Esophagus squamous epithelium (tissue), 5 donors: ENCODE measurements at places on chromosomes 16 and 17.

GRCh38 chr16:29663016-29663806 lies at the start of gene SPN:
TSS of gene SPN (plus strand) at chr16:29663247. CDS start at chr16:29663729, 482 bp downstream.
- DNase-seq, result no peak

- no peak for DNase-seq
Measured at GRCh38 chr16:22923491-22923890, 109.5 kb downstream of the HS3ST2 start.

GRCh38 chr16:56532714-56533113 lies 12.9 kb upstream of the BBS2 start:
- DNase-seq, result no peak

DNA sequence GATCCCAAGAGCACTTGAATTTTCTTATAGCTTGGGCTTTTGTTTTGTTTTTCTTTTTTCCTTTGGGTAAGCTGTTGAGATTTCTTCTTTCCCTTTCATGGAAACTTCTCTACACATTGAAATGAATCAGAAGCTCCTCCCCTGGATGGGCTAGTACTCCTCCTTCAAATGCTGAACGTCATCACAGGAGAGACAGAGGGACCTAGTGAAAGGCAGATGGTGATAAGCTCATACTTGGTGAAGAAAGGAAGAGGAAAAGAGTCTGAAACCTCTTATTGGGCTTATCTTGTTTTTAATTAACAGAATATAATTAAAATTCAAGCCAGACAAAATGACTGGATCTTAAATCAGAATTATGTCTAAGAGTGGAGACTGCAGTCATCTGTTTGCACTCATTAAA lies 147.3 kb downstream of the SNX11 start:
- no peak for DNase-seq

GRCh38 chr17:45223539-45224528 lies 2.1 kb downstream of the FMNL1 start:
- DNase-seq, result no peak

DNA sequence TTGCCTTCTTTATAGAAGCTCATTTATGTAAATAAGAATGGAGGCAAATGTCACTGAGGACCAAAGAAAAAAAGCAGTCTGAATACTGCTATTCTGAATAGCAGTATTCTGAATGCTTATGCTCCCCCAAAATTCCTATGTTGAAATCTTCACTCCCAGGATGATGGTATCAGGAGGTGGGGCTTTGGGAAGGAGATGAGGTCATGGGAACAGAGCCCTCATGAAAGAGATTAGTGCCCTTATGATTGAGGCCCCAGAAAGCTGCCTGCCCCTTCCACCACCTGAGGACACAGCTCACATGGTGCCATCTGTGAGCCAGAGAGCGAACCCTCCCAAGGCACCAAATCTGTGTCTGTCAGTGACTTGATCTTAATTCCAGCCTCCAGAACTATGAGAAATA lies 28.8 kb downstream of the HEATR6 start:
- no peak for DNase-seq

DNA sequence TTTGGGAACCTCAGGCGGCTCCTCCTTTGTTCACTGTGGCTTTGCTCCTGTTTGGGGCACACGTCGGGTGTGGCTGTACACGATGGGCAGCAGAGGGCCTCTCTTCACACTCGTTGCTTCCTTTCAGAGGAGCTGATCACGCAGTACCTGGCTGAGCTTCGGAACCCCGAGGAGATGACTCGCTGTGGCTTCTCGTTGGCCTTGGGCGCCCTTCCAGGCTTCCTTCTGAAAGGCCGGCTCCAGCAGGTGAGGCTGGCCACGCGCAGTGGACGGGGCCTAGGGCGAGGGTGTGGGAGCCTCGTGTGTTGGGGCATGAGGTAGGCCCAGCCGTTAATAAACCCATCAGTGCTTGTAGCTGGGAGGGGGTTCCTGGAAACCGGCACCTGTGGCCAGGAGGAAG lies 85.0 kb upstream of the ZNF750 start:
- DNase-seq, result no peak

GRCh38 chr16:66479661-66480264 lies 52.7 kb downstream of the BEAN1 start:
- no peak for DNase-seq

GRCh38 chr16:71303938-71304337 lies 14.7 kb upstream of the CMTR2 start:
- no peak for DNase-seq

DNA sequence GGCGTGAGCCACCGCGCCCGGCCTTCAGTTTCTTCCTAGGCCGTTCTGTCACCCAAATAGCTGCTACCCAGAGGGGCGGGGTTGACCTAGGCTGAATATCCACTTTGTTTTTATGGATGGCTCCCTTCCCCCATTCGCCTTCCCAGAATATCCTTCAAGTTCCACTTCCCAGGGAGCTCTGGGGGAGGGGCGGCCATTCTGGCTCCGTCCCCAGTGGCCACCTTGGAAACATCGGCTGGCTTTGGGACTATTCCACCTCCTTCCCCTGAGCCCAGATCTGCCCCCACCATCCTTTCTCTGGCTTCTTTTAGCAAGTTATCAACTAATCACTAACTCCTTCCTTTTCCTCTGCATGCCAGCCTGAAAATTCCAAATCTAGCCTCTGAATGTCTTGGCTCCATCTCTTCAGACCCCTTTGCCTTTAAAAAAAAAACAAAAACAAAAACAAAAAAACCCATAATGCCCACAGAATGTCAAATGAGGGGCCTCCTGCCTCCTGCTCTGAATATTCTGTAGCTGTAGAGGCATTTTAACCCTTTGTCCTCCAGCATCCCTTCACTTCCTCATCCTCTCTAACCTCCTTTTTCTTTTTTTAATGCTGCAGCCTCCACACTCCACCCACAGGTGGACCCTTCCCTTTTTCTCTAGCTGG lies 6.4 kb downstream of the ATP1B2 start:
- no peak for DNase-seq

- DNase-seq, result no peak
Measured at GRCh38 chr17:32276171-32276601, 10.6 kb downstream of the RHBDL3 start.

- DNase-seq, result no peak
Measured at GRCh38 chr17:1091900-1092299, 87.9 kb downstream of the ABR start.

GRCh38 chr16:60748366-60748765 lies 1287.9 kb downstream of the CDH8 start:
- no peak for DNase-seq

DNA sequence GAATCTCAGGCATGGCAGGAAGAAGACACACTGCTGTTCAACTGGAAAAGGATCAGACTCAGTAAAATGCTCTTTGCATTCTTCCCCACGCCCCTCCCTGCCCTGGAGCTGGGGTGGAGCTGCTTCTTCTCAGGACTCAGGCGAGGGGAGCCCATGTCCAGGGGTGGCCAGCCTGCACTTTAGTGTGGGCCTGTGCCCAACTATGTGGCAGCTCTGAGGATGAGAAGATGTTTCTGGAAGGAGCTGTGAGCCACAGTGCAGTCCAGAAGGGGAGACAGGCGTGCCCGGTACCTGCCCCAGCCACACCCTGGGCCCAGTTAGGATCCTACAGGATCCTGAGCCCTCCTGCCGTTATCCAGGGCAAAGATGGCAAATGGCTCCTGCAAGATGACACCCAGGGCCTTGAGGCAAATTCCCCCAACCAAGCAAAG lies 120.3 kb downstream of the ANKRD11 start:
- DNase-seq, result no peak

DNA sequence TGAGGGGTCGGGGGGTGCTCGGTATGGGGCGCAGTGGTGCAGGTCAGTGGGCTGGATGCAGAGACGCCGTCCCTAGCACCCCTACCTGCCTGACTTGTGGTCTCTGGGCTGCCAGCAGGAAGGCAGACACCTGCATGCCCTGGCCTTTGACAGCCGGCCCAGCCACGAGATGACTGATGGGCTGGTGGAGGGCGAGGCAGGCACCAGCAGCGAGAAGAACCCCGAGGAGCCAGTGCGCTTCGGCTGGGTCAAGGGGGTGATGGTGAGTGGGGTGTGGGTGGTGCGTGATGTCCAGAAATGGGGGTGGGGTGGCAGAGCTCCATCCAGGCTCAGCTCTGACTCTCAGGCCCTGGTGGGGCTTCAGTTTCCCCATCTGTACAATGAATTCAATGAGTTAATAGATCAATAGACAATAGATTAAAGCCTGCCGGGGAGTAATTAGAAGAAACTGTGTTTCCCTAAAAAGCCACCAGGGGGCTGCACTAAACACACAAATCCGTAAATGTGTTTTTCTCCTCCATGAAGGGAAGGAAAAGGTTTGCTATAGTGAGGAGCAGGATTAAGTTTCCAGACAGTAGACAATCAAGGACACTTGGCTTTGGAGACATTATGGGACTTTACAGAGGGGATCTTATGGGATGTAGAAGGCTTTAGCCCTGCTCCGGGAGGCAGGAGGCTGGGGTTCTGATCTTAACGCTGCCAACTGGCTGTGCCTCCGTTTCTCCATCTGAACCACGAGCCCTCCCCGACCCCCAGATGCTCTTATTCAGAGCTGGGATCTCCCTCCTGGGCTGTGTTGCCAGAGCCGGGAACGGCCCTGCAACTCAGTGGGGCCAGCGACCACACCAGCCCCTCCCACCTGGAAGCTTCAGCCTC lies 2.2 kb downstream of the SLC12A3 start:
- DNase-seq, result no peak

GRCh38 chr17:74433421-74434121 lies 1.7 kb downstream of the GPRC5C start:
- DNase-seq, result no peak

DNA sequence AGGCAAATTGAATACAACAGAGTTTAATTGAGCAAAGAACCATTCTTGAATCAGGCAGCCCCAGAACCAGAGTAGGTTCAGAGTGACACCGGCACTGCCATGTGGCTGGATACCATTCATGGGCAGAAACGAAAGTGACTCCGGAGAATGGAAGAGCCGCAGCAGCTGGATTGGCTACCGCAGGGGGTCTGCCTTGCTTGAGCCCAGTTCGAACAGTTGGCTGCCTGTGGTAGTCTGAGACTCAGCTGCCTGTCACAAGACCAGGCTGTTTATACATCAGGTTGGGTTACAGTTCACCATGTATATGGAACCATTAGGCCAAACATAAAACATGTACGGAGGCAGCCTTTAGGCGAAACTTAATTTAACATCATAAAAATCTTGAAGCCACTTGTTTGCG lies 205.2 kb upstream of the CHMP6 start:
- DNase-seq, result no peak

GRCh38 chr16:14196539-14196938 lies 125.4 kb downstream of the MRTFB start:
- DNase-seq, result no peak

- DNase-seq, result no peak
Measured at GRCh38 chr17:38466346-38467315, 38.4 kb downstream of the ARHGAP23 start.

- no peak for DNase-seq
Measured at GRCh38 chr16:15396948-15397594, 1.5 kb downstream of the MPV17L start.

DNA sequence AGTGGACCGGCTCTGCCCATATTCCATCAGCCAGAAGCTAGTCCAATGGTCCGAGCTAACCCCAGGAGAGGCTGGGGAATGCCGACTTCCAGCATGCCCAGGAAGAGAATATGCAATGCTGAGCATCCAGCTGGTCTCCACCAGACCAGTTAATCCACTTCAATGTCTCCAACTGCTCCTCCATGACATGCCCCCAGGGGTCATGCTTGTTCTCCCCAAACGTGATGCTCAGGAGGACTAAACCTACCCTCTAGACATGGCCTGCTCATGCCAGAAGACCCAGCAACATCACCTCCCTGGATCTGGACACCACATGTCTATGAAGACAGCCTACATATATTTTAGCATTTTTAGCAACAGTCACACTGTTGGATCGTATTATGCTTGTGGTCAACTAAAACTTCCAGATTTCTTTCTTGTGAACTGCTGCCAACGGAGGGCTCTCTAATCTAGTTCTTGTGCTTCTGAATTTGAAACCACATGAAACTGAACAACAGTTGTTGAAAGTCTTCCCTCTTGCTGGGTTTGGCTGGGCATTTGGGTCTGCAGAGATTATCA lies 245.1 kb downstream of the SOX9 start:
- DNase-seq, result no peak

DNA sequence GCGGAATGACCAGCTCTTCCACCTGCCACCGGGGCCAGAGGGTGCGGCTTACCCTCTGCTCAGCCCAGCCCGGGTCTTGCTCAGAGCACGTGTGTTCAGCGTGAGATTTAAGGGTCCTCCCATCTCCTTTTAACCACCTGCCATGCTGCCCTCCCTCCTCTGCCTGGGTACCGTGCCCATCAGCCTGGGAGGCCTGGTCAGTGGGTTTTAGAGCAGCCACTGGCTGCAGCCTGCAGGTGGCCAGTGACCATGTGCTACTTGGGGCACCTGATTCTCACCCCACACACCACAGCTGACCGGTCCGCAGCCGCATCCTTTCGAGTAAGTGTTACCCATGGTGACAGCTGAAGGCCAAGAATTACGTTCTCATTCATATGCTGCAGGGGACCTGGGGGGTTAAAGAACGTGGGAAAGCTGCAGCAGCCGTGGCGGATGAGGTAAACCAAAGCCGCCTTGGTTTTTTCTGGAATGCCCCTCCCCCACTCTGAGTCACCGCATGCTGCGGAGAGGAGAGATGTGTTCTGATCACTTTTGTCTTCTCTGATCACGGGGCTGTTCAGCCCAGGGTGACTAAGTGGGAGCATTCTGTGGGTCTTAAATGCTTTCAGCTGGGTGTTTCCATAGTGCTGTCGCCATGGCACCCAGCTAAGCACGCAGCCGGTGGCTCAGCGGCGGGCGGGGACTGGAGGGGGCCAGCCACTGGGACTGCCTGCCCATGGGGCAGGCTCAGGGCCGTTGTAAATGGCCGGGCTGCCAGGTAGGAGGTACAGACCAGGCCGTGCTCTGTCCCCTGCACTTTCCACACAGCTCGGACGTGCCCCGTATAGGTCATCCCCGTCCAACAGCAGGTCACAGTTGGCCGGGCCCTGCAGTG lies 59.8 kb downstream of the BAIAP2 start:
- no peak for DNase-seq

- DNase-seq, result no peak
Measured at GRCh38 chr16:76653390-76654026, 376.3 kb downstream of the CNTNAP4 start.

- no peak for DNase-seq
Measured at GRCh38 chr16:11742093-11742535, 543 bp downstream of the TXNDC11 start.

- no peak for DNase-seq
Measured at GRCh38 chr16:28165598-28165997, 46.2 kb downstream of the XPO6 start.

GRCh38 chr16:2250652-2251295 lies 613 bp downstream of the ECI1 start:
- no peak for DNase-seq

- DNase-seq, result no peak
Measured at GRCh38 chr16:67546761-67547422, 15.4 kb upstream of the CTCF start.

DNA sequence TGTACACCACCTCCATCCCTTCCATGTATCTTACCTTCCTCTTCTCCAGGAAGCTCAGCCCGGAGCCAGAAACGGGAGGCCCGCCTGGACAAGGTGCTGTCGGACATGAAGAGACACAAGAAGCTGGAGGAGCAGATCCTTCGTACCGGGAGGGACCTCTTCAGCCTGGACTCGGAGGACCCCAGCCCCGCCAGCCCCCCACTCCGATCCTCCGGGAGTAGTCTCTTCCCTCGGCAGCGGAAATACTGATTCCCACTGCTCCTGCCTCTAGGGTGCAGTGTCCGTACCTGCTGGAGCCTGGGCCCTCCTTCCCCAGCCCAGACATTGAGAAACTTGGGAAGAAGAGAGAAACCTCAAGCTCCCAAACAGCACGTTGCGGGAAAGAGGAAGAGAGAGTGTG lies 756 bp upstream of the MVP start:
- DNase-seq, result no peak

- DNase-seq, result no peak
Measured at GRCh38 chr16:10965440-10966061, 21.2 kb downstream of the CLEC16A start.
